Right atrium auricular region (tissue), 2 donors: ENCODE measurements at places on chromosomes 13 and 19.

DNA sequence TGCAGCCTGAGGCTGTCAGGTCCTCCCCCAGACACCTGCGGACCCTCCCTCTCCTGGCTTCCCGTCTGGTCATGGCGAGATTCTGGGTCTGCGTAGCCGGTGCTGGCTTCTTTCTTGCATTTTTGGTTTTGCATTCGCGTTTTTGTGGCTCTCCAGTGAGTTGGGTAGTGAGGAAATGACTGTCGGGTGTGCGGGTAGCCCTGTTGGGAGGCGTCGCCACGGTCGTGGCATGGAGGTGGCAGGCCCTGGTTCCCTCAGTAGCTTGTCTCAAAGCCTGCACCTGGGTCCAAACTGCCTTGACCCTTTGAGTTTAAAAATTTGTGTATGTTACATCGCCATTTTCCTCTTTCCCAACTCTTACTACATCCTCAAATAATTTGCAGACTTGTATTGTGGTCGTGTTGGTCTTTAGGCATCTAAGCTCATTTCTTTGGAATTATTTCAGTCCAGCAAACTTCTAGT is 344 bp downstream of the NHLRC3 start:
- no peak for DNase-seq

GRCh38 chr13:50594276-50595051 is 249.0 kb downstream of the DLEU7 start:
- no peak for DNase-seq

DNA sequence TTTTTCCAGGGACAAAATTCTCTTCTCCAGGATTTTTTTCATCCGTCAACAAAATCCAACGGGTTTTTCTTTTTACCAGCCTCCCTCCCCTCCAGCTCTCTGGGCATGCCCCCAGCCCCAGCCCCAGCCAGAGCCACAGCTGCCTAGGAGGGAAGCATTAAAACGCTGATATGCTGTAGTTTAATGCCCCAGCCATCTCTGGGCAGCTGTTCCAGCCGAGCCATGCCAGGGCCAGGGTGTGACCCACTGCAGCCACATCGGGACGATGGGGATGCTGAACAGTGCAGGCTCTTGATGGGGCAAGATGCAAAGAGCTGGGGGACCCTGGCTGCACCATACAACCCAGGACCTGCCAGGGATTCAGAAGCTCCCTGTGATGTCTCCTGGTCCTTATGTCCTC is 32.1 kb downstream of the TSHZ3 start:
- no peak for DNase-seq

DNA sequence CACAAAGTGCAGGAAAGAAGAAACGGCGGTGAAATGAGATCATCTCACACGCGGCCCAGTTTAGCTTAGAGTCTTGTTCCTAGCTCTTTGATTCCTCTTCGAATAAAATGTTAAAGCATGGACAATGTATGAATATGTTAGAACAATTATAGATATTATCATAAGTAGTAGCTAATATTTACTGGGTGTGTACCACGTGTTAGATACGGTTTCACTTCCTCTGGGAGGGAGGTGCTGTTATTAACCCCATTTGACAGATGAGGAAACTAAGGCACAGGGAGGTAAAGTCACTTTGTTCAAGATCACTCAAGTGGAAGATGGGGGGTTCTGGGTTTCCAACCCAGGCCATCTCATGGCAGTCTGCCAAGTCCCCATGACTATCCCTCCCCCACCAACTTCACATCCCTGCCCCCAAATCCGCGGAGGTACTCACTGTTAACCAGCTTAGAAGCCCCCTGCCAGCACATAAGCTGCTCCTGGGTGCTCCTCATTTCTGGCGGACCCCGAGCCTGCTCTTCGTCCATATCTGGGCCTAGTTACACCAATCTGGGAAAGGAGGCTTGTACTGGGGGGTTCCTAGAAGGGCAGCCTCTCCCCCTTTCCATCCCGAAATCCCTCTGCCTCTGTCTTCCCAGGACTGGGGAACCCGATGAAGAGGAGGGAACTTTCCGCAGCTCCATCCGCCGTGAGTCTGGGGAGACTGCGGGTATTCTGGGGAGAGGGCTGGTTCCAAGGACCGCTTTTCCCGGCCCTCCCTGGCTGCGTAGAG is 1.0 kb upstream of the FXYD7 start:
- DNase-seq = no peak

GRCh38 chr13:43985422-43986072 is 105.8 kb downstream of the LACC1 start:
- no peak for DNase-seq
